ENCODE measurements at places on chromosomes 5 and 9. TPM values are rescaled to one million over a fixed set of nuclear protein-coding genes. Genes with fewer than 3 reads are reported as not detected.

The FRMD3 gene
- 0.03 TPM for polyA plus RNA-seq

DNA sequence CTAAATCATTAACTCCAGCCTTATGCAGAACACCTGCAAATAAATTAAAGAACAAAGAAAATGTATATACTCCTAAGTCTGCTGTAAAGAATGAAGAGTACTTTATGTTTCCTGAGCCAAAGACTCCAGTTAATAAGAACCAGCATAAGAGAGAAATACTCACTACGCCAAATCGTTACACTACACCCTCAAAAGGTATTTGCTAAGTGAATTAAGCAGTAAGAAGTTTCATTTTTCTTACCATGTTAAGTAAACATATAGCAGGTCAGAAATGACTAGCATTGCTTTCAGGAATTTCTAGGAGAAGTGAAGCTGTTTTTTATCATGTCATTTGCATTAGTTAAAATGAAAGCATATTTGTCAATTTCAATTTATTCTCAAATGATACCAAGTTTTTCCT lies 92.7 kb downstream of the MELK start:
- DNase-seq: no peak

The MEIKIN gene
- not detected for polyA plus RNA-seq

- DNase-seq: no peak
Measured at GRCh38 chr5:165263536-165263935, 1758.1 kb downstream of the MAT2B start.

DNA sequence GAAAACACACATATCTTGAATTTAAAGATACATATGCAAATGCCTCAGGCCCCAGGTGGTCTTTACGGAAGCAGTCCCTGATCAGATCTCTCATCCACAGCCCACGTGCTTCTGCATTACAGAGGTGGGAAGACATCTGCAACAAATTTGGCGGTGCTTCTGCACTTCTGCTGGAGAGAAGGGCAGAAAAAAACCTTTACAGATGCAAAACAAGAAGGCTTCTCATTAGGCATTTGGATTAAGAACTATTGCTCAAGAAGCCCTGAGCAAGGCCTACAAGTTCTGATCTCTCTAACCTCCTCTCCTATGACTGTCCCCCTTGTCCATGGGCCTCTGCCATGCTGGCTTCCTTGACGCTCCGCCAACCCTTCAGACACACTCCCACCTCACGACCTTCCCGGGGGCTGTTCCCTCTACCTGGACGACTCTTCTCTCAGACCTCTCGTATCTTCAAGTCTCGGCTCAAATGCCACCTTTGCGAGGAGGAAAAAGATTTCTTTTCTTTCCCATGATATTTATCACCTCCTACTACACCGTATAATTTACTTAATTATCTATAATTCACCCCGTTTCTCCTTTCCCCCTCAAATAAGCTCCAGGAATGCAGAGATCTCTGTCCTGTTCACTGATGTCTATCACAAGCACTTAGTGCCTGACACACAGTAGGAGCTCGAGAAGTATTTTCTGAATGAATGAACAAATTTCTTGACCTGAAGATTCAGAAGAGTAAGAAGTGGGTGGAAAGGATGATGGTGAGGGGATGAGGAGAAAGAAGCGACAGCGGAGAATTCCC lies 1.1 kb downstream of the MTMR12 start:
- DNase-seq: no peak

The WDR36 gene
- 21.3 TPM for polyA plus RNA-seq

Measured in mammary epithelial cell (primary cell).